ENCODE measurements at places on chromosomes 6 and 20.

GRCh38 chr6:31091680-31092079 lies 20.7 kb downstream of the C6orf15 start:
- DNase-seq: no peak

DNA sequence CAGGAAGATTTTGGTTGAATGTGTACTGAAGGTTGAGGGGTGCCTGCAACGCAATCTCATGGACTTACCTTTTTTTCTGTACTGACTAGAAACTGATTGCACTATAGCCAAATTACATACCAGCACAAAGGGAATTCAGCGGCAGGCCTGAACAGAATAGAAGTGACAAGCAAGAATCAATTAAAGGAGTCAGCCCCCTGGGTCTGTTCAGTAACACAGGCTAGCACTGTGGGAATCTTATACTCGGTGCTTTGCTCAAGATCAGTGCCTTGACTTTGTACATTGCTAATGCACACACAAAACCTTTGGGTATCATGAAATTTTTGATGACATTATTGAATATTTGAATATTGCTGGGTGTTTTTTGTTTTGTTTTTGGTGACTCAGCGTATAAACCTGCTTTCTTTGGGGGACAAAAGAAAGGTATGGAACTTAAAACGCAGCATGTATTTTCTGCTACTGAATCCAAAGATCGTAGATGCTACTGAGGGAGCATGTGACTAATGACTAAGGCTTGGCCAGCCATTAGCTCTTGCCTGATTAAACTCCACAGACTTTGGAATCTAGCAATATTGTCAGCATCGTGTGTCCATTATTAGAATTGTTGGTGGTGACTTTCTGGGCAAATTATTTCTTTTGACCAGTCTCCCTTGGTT lies 236.6 kb downstream of the ARID1B start:
- DNase-seq: no peak

DNA sequence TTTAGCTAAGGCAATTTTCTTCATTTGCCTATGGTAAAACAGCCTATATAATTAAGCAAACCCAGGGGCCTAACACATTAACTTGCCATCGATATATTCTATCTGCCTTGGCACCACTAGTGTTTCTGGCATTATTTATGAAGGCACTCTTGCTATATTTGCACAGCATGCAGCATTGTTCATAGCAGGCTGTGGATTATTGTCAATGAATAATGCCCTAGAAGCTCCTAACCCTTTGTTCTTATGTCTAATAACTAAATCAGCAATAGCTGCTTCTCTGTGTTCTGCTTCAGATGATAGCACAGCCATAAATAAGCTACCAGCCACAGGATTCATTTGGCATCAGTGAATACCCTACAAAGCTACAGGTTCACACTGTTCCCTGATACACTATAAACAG lies 254.8 kb upstream of the STXBP5 start:
- no peak for DNase-seq

GRCh38 chr6:16839631-16840179 lies 78.4 kb upstream of the ATXN1 start:
- no peak for DNase-seq

DNA sequence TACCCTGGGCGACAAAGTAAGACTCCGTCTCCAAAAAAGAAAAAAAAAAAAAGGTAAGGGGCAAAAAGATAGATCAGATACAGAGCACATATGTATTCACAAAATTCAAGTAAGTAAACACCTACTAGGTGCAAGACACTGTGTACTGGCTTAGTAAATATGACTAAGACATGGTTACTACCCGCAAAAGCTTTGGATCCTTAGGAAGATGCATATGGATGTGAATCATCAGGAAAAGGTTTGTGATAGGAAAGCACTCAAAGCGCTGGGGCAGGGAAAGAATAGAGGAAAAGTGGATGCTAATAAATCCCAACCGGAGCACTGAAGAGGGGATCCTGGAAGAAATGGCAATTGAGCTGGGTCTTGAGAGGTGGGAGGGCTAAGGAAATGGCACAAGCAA lies 118.8 kb upstream of the FAM184A start:
- no peak for DNase-seq

DNA sequence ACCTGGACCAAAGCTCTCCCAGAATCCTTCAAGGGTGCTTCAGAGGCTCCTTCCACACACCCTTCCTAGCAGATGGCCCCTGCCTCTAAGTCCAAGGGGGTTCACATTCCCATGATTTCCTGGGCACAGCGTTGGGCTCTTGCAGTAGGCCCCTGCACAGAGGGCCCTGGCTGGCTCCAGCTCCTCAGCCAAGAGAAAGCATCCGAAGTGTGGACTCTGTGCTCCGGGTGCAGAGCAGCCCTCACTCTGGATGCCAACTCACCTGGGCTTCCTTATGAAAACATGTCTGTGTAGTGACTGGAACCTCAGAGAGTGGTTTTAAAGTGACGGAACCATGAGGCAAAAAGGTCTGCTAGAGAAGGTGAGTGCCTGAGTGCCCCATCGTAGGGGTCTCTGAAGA lies 11.6 kb downstream of the YTHDF1 start:
- DNase-seq: no peak

DNA sequence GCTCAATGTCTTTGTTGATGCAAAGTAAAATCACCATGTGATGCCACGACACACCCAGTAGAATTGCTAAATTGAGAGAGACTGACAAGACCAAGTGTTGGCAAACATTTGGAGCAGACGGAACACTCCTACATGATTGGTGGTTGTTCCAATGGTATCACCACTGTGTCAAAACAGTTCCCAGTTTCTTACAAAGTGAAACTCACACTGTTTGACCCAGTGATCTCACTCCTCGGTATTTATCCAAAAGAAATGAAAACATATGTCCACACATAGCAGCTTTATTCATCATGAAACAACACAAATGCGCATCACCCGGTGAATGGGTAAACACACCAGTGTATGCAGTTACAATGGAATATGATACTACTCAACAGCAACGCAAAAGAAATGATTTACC lies 74.0 kb upstream of the SULF2 start:
- DNase-seq: no peak

- DNase-seq: no peak
Measured at GRCh38 chr20:52191916-52192718, 538 bp upstream of the ZFP64 start.

DNA sequence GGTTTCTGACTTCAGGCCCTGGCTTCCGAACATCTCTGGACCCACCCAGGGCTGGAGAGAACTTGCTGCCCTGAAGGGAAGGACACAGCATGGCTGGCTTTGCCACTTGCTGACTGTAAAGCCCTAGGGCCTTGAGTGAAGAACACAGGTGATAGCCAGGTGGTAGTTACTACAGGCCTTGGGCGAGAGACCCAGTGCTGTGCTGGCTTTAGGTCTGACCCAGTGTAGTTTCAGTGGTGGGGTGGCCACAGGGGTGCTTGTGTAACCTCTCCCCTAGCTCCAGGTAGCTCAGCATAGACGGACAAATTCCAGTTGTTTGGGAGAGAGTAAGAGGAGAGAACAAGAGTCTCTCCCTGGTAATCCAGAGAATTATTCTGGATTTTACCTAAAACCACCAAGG lies 27.1 kb downstream of the NCOA6 start:
- no peak for DNase-seq

GRCh38 chr6:133553652-133554051 lies 312.5 kb downstream of the EYA4 start:
- no peak for DNase-seq

GRCh38 chr6:14476793-14477531 lies 359.4 kb downstream of the CD83 start:
- peak; percentile 1 for DNase-seq

GRCh38 chr6:106115286-106115685 lies 29.1 kb downstream of the PRDM1 start:
- DNase-seq: no peak

GRCh38 chr6:67898875-67899274 lies 736.2 kb upstream of the ADGRB3 start:
- no peak for DNase-seq

- DNase-seq: no peak
Measured at GRCh38 chr6:81906041-81906440, 153.6 kb upstream of the TENT5A start.

DNA sequence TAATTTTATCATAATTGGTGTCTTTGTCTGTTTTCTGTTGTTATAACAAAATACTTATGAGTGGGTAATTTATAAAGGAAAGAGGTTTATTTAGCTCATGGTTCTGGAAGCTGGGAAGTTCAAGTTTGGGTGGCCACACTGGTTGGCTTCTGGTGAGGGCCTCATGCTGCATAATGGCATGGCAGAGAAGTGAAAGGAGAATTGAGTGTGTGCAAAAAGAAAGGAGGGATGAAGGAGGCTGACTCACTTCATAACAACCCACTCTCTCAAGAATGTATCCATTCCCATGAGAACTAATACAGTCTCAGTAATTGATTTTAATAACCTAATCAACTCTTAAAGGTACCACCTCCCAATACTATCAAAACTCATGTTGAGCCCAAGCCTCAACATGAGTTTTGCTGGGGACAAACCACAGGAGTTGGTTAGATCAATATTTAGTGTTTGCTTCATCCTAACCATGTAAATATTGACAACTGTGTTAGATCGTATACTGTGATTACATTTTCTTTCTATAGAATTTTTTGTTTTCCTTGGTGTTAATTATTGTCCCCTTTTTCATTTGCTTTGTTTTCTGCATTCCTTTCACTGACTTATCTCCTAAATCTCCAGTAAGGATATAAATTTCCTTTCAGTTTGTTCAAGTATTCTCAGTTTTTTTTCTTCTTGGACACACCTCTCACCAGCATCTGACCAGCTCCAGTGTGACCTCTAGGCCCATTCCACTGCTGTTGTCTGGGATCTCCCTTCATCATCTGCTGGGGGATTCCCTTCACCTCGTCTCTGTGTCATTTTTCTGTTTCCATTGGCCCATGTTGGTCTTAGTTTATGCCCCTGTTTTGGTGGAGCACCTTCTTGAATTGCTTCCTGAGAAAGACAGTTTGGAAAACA lies 54.8 kb upstream of the SCGN start:
- DNase-seq: no peak

DNA sequence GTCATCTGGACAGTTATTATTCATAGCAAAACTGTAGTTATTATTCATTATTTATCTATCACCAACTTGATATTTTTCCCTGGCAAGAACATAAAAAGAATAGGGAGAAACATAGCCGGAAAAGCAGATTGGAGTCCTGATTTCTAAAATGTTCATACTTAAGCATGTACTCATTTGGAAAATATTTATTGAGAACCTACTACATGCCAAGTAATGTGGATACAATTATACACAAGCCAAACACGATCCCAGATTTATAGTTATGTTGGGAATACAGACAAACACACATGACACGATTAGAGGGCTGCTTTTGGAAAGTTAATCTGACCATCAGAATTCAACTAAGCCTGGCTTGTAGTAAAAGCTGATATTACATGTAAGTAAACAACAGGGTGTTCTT lies 30.7 kb downstream of the ARHGAP18 start:
- no peak for DNase-seq

DNA sequence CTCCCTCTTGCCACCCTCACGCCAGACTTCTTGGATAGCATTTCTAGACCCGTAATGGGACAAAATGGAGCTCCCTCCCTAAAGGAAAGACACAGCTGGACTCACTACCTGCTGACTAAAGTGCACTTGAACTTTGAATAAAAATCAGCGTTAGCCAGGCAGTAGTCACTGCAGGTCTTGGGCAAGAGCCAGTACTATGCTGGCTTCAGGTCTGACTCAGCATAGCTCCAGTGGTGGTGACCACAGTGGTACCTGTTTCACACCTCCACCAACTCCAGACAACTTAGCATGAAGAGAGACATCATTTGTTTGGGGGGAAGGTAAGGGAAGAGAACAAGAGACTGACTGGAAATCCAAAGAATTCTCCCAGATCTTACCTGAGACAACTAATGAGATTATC lies 906.8 kb downstream of the GRIK2 start:
- DNase-seq: no peak

DNA sequence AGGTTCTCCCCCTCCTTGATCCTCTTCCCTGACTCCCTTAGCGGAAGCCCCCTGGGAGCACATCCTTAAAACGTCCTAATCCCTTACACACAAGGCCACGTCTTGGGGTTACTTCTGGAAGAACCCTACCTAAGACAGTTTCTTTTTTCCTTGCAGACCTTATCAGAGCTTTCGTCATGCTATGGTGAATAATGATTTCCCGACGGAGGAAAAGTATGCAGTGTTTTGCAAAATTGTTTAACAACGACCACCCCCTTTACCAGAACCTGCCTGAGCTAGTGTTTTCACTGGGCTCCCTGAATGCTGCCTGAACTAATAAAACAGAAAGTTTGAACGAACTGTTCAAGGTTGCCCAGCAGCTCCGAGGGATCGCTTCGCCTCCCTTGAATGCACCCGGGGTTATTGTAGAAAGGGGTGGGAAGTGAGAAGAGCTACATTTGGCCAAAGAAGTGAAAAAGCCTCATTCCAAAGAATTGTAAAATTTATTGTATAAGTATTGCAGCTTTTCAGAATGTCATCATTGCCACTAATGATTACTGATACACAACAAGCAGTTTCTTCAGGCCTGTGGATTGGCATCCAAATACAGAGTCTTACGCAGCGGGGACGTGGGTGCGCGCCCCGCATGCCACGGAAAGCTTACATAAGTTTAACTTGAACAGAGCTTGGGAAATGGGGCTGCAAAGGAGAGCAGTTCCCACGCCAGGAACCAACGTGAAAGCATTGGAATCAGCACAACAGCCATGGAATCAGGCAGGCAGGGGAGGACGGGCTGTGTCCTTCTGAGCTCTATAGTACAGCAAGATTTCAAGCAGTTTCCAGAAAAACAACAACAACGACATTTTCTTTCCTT lies 27.9 kb upstream of the ZBP1 start:
- no peak for DNase-seq

- no peak for DNase-seq
Measured at GRCh38 chr6:41298785-41299502, 12.5 kb upstream of the TREM1 start.

GRCh38 chr6:168943231-168943905 lies 310.3 kb downstream of the THBS2 start:
- DNase-seq: no peak

DNA sequence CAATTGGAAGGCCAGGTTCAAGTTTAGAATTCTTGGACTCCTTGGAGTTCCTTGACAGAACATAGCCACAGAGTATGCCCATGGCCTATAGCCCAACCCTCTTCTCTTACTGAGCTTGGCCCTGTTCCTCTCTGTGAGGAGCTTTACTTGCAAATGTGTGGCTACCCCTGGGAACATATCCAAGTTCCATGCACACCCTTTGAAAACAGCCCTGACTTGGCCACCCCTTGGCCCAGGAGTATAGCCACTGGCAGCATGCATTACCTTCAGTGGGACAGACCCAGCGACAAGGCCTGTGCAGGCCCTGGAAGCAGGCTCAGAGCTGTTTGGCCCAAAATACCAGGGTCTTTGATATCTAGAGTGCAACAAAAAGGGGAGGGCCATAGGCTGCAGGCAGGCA lies 19.5 kb upstream of the MAS1 start:
- no peak for DNase-seq

GRCh38 chr6:86941461-86941860 lies 4.1 kb downstream of the HTR1E start:
- DNase-seq: no peak

GRCh38 chr6:118812970-118813369 lies 81.0 kb upstream of the ASF1A start:
- no peak for DNase-seq

- no peak for DNase-seq
Measured at GRCh38 chr6:1620504-1621069, 10.9 kb downstream of the FOXC1 start.

- DNase-seq: no peak
Measured at GRCh38 chr20:36599912-36600345, 5.7 kb upstream of the RAB5IF start.

Measured in NCI-H187 treated with DMSO at 0.1 percent for 48 hours (cell line).